Mesothelial cell of epicardium (in vitro differentiated cells): ENCODE measurements at places on chromosomes 1 and 21. TPM values are rescaled to one million over a fixed set of nuclear protein-coding genes. Genes with fewer than 3 reads are reported as not detected.

The SLC30A2 gene
- total RNA-seq, result 9.2 to 10.7 TPM (median 10.3 TPM) in 3 replicates

- no peak for DNase-seq
- no peak overlapping the region for H3K27ac ChIP-seq
- H3K4me1 ChIP-seq, result no peaks in the 10 kb centered on the region
- no peaks in the 10 kb centered on the region for H3K27me3 ChIP-seq
- no peaks in the 10 kb centered on the region for H3K36me3 ChIP-seq
- H3K4me3 ChIP-seq, result no peak overlapping the region
These were observed 8.4 kb upstream of the SNX7 start for GRCh38 chr1:98653123-98653522.

The PROK1 gene
- total RNA-seq, result 0.69 to 1.3 TPM (median 0.95 TPM) in 3 replicates

- DNase-seq, result no peak
- no peaks in the 10 kb centered on the region for H3K36me3 ChIP-seq
- peaks cover 23% of the 10 kb centered on the region for H3K4me1 ChIP-seq
These were observed 292.1 kb upstream of the VAMP3 start for GRCh38 chr1:7478809-7479499.

DNA sequence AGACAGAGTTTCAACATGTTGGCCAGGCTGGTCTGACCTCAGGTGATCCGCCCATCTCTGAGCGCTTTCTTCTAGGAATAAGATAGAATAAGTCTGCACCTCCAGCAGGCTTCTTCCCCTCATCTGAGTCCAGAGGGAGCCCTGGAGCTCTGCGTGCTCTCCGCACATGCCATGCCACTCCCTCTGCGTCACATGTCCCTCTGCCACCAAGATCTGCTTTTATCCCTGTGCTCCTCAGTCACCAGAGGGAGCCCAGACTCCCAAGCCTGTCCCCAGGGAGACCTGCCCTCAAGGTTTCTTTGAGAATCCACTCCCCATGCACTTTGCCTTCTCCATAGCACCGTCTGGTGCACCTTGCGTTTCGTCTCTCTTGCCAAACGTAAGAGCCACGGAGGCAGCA, 213.0 kb downstream of the CAMTA1 start:
- no peaks in the 10 kb centered on the region for H3K36me3 ChIP-seq
- H3K27ac ChIP-seq, result no peak overlapping the region
- no peak for DNase-seq
- H3K4me3 ChIP-seq, result no peak overlapping the region
- peaks cover 59% of the 10 kb centered on the region for H3K27me3 ChIP-seq

- H3K27me3 ChIP-seq, result peaks cover 4% of the 10 kb centered on the region
- DNase-seq, result no peak
- H3K4me3 ChIP-seq, result no peak overlapping the region
- no peaks in the 10 kb centered on the region for H3K36me3 ChIP-seq
These were observed 99.3 kb downstream of the PLD5 start for GRCh38 chr1:242425232-242425631.

The CHTOP gene
- total RNA-seq, result 108 to 114 TPM (median 111 TPM) in 3 replicates

The CLDN14 gene
- not detected in 3 replicates for total RNA-seq

DNA sequence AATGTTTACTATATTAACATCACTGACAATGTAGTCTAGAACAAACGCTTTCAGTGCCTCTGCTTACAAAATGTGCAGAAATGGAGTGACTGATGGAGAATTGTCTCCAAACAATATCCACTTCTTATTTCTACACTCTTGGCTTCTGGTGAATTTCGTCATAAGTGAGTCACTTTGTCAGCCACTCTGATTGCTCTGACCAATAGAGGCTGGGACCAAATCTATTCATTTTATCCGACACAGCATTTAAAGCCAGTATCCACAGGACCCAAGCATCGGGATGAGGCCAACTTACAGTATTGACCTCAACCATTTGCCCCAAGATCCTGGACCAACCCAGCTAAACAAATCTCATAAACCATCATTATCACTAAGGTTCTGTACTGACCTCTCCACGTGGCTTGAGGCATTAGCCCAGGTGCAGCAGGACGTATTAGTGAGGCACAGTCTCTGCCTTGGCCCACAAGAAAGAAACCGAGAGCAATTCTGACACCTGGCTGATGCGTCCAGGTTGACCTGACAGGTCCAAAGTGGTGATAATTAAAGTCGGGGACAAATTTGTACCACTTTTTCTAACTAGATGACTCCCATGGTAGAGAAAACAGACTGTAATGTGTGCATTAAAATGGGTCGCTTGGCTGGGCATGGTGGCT, 53.3 kb upstream of the ERO1B start:
- H3K4me3 ChIP-seq, result no peak overlapping the region
- peaks cover 43% of the 10 kb centered on the region for H3K27me3 ChIP-seq
- no peaks in the 10 kb centered on the region for H3K4me1 ChIP-seq
- DNase-seq, result no peak

DNA sequence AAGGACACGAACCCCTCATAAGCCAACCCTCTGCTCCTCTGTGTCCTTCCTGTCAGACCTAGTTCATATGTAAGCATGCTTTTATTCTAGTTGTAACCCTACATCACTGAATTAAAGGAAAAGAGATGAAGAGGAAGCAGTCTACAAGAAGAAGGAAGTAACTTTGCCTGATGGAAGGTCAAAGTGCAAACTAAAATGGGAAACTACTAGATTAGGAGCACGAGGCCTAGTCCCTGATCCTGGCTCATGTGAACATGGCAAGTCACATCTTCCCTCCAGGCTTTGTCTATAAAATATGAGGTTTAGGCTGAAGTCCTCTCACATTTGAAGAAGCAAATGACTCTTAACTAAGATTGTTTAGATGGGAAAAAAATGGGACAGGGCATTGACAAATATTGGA, 13.2 kb downstream of the ZMYND12 start:
- H3K27me3 ChIP-seq, result no peaks in the 10 kb centered on the region
- H3K27ac ChIP-seq, result no peak overlapping the region
- no peaks in the 10 kb centered on the region for H3K36me3 ChIP-seq
- H3K4me3 ChIP-seq, result no peak overlapping the region
- no peaks in the 10 kb centered on the region for H3K4me1 ChIP-seq
- DNase-seq, result no peak

DNA sequence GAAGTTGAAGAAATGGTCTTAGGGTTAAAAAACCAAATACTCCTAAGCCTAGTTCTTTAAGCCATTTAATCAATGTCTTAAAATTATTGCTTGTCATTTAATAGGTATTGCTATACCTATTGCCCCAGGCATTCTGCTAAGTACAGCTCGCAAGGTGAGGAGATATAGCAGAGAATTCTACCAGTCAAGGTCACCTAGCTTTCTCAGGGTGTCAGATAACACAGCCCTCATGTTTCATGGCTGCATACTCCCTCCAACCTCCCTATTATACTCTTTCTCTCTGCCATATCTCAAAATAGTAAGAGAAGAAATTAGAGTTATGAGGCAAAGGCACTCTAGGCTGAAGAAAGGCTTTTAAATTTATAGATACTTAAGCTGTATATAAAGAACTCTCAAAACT, 68.4 kb upstream of the GPR88 start:
- H3K36me3 ChIP-seq, result peaks cover 20% of the 10 kb centered on the region
- peaks cover 5% of the 10 kb centered on the region for H3K4me1 ChIP-seq
- no peaks in the 10 kb centered on the region for H3K27me3 ChIP-seq
- no peak overlapping the region for H3K4me3 ChIP-seq

DNA sequence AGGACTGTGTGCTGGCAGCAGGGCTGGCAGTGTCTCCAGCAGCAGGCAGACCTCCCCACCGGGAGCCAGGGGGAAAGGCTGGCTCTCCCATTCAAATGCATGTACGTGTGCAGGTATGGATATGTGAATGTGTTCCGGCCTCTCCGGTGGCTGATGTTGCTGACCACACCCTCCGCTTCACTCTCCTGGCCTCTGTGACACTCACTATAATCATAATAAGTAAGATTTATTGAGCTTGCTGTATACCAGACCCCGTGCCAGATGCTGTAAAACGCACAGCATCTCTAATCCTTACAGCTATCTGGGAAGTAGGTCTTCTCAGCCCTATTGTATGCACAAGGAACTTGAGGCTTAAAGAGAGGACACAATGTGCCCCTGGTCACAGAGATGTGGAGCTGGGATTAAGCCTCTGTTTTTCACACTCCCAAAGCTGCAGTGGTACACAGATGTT, 20.5 kb upstream of the ARTN start:
- no peaks in the 10 kb centered on the region for H3K27me3 ChIP-seq
- peaks cover 13% of the 10 kb centered on the region for H3K4me1 ChIP-seq
- H3K4me3 ChIP-seq, result no peak overlapping the region
- no peaks in the 10 kb centered on the region for H3K36me3 ChIP-seq

DNA sequence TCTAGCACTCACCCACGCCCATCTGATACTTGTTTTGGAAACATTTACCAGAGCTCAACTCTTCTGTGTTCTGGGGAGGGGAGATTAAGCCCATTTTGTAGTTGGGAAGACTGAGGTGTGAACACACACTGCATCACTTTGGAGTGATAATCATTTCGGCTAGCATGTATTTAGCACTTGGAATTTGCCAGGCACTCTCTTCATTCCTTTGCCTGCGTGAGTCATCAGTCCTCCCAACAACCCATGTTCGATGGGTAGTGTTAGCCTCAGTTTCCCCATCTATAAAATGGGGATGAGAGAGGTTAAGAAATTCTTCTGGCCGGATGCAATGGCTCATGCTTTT, 182.8 kb upstream of the TMEM51 start:
- DNase-seq, result no peak

DNA sequence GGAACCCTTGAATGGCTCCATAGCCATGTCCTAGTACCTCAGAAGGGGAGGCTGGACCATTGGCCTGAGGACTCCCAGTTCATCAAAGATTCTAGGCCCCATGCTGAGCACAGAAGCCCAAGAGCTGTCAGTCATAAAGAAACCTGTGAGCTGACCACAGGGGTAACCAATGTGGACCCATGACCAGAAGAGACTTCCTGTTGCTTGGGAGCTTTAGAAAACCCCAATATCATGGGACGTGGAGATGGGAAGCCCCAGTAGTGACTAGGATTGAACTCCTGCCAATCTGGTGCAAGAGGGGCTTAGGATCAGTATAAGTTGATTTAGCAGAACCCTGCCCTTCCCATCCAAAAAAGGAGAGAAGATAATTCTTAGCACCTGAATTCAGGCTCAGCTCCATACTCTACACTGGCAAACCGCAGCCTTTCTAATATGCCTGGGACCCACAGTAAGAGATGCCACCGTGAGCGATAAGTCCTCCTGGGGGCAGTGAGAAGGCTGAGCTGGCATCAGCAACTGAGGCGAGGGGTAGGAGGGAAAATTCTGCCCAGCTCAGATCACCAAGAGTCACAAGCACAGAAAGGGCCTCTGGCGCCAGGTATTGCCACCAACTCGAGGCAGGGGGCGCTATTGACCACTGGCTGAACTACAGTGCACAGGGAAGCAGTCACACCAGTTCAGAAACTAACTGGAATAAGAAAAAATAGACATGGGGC, 108.9 kb downstream of the CAPN8 start:
- H3K4me1 ChIP-seq, result peaks cover 12% of the 10 kb centered on the region
- no peak overlapping the region for H3K27ac ChIP-seq
- H3K36me3 ChIP-seq, result no peaks in the 10 kb centered on the region
- no peak overlapping the region for H3K4me3 ChIP-seq
- no peak for DNase-seq
- peaks cover 4% of the 10 kb centered on the region for H3K27me3 ChIP-seq

The PTPN7 gene
- 0.31 to 0.49 TPM (median 0.32 TPM) in 3 replicates for total RNA-seq

DNA sequence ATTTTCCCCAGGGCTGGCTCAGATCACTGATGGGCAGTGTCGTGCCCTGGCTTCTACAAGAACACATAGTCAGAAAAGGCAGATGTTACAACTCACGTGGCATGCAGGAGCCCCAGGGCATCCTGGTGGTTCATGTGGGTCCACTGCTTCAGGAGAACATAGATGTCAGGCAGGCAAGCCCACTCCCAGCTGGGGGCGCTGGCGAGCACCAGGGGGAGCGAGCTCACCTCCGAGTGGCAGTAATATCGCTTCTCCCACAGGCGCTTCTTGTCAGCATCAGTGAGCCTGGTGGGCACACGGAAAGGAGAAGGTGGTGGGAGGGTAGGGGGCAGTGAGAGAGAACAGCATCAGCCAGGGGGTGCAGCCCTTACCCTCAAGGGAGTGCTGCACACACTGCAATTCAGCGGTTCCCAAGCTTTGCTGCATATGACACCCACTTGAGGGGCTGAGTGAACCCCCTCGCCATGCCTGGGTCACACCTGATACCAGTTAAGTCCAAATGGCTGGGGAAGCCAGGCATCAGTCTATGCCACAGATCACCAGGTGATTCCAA, 34.3 kb upstream of the PPP1R15B start:
- peaks cover 31% of the 10 kb centered on the region for H3K4me1 ChIP-seq
- no peak for DNase-seq
- H3K36me3 ChIP-seq, result peaks cover 37% of the 10 kb centered on the region
- no peak overlapping the region for H3K27ac ChIP-seq

The SHC1 gene
- total RNA-seq, result 115 to 132 TPM (median 117 TPM) in 3 replicates

DNA sequence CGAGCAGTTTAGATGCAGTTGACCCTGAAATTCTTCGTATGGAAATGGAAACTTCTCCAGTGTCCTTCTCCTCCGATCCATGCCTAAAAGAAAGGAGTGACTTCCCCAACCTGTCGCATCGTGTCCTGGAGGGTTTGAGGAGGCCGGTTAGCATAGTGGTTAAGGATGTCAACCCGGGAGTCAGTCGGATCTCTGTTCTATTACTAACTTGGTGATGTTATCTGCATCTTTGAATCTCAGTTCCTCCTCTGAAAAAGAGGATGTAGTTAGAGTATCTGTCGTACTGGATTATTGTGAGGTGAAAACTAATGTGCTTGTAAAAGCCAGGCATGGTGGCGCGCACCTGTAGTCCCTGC, 684 bp downstream of the ZBTB8B start:
- peaks cover 14% of the 10 kb centered on the region for H3K4me1 ChIP-seq
- no peaks in the 10 kb centered on the region for H3K36me3 ChIP-seq
- no peaks in the 10 kb centered on the region for H3K27me3 ChIP-seq
- no peak for DNase-seq

DNA sequence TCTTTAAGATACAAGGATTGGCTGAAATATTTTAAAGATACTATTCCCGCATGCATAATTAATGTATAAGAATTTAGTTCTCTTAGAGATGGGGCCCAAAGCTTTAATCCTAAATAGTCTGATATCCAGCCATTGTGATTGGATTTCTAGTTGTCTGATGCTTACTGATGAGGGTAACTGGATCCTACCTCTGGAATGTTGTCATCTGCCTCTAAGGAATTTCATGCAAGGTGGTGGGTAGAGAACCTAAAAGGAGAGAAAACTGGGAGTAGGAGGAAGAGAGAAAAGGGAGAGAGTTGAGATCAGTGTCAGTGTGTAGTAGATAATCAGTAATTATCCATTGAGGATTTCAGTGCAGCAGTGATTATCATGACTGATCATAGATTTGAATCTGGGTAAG, 295.5 kb downstream of the KCNT2 start:
- DNase-seq, result no peak
- H3K4me1 ChIP-seq, result peaks cover 6% of the 10 kb centered on the region
- H3K36me3 ChIP-seq, result peaks cover 12% of the 10 kb centered on the region
- no peak overlapping the region for H3K4me3 ChIP-seq

The LCE3A gene
- not detected in 3 replicates for total RNA-seq

The KMO gene
- not detected in 3 replicates for total RNA-seq

The PLA2G2F gene
- total RNA-seq, result not detected in 3 replicates

GRCh38 chr1:34358636-34359035, 181.9 kb downstream of the C1orf94 start:
- no peak overlapping the region for H3K27ac ChIP-seq
- H3K27me3 ChIP-seq, result peaks cover 23% of the 10 kb centered on the region
- no peak overlapping the region for H3K4me3 ChIP-seq
- DNase-seq, result no peak
- H3K36me3 ChIP-seq, result no peaks in the 10 kb centered on the region
- H3K4me1 ChIP-seq, result peaks cover 14% of the 10 kb centered on the region

The ST6GALNAC5 gene
- 16.7 to 18.6 TPM (median 16.8 TPM) in 3 replicates for total RNA-seq

The SH3BGR gene
- 4.3 to 4.6 TPM (median 4.5 TPM) in 3 replicates for total RNA-seq

The DISC1 gene
- total RNA-seq, result 9.1 to 11.4 TPM (median 9.1 TPM) in 3 replicates
